Activated CD4-positive, alpha-beta T cell treated with anti-CD3 and anti-CD28 coated beads, Interleukin-2, amount 50 U/mL, for 4 hours (primary cell): ENCODE measurements at places on chromosomes 1 and 21.

- DNase-seq = no peak
Observed at GRCh38 chr21:45471525-45472221, 66.7 kb downstream of the COL18A1 start.

DNA sequence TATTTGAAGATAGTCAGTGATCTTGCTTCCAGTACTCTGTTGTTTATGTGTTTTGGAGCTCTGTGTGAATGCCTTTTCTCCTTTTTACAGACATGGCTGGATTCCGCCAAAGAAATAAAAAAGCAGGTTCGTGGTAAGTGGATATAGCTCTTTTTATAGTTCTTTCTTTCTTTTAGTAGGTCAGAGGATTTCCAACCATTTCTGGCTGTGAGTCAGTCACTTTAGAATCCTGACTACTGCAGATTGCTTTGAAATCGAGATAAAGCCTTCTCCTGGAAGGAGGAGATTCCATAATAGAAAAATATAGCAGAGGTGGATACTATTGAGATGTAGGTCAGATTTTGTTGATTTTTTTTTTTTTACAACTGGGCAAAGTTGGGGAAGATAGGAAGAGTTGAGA is 97.4 kb downstream of the EPB41 start:
- DNase-seq = no peak

GRCh38 chr1:217506878-217507277 is 124.0 kb downstream of the GPATCH2 start:
- DNase-seq = no peak

DNA sequence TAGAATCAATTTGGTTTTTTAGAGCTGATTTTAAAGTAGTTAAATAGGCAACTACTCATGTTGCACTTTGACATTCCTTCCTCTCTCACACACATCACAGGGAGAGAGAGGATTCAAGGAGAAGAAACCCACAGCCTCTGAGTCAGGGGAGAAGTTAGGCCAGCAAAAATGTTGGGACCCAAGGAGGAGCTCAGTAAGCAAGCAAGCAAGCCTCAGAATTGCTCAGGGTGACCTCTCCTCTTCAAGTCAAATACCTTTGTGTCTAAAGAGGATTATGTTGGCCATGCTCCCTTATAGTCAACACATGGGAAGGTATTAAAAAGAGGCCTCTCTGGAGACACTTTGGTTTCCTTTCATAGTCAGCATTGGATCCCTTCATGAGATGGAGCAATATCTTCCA is 80.5 kb upstream of the WARS2 start:
- DNase-seq = no peak

DNA sequence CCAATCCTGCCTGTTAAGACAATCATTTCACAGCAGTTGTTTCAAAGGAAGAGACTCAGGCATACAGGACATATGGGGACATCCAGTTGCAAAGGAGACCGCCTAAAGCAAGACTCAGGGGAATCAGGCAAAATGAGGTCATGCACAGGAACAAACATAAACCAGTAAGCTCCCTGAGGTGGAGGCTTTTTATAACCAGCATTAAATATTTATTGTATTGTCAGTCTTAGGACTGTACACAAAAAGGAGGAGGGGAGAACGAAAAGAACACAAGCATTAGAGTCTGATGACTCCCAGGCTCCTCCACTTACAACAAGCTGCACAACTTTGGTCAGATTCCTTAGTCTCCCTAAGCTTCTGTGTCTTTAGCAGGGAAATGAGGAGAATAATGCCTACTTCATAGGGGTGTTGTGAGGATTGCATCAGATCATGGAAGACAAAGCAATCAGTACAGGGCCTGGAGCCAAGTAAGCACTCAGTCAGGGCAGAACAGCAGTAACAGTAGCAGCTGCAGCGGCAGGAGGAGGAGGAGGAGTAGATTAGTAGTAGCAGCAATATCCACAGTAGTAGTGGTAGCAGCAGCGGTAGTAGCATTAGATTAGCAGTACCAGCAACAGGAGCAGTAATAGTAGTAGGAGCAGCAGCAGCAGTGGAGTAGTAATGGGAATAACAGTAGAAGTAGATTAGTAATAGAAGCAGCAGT is 54.2 kb upstream of the SPATA6 start:
- no peak for DNase-seq

DNA sequence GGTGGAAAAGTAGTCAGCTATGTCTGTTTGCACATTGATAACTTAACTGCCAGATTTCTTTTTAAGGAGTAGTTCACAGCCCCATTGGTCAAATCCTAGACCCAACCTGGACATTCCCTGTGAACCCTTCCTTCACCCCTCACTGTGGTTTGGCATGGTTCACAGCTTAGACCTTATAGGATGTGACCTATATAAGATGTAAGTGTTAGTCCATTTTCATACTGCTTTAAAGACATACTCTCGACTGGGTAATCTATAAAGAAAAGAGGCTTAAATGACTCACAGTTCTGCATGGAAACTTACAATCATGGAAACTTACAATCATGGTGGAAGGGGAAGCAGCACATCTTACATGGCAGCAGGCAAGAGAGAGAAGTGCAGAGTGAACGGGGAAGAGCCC is 1066.2 kb downstream of the TTLL7 start:
- no peak for DNase-seq

DNA sequence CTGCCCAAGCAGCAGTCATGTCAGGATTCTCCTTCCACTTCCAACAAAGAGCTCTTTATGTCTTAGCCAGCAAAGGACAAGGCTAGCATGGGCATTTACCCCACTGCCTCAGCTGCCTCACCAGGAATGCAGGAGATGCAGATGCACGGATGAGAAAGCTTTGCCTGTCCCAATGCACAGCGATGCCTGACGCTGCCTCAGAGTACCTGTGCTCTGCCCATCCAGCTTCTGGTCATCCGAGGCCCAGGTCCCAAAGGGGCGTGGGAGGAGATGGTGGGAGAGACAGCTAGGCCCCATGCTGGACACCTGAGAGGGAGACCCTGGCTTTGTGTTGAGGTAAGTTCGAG is 59.0 kb downstream of the IRF2BP2 start:
- DNase-seq = no peak

DNA sequence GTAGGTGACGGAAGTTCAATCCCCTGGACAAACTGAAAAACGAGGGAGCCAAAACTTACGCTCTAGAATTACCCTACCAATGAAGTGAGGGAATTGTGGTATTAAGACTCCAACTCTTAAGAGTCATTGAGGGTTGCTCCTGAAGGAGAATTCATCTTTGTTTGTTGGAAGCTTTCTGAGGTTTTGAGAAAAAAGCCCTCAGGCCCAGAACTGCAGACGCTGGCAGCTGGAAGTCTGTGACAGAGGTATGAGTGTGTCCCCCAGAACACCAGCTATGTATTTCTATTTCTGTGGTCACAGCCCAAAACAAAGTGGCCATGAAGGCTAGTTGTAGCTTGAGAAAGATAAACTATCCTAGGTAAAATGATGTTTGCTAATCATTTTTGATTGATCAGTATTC is 438.8 kb upstream of the B3GALT2 start:
- DNase-seq = no peak

DNA sequence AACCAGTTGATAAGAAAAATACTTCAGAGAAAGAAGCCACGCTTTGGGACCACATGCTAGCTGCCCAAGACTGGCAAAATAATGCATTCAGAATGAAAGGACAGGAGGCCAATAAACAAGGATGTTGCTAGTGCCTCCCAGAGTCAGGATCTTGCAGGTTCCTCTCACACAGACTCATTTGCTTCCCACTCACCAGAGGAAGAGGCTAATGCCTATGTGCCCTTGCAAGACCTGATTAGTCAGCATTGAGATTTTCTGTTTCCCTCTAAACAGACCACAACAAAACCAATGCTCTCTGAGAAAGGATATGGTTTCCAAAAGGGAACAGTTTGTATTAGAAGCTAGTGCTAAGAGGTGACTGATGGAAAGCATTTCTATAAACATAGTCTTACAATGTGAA is 85.7 kb downstream of the NRDC start:
- no peak for DNase-seq

DNA sequence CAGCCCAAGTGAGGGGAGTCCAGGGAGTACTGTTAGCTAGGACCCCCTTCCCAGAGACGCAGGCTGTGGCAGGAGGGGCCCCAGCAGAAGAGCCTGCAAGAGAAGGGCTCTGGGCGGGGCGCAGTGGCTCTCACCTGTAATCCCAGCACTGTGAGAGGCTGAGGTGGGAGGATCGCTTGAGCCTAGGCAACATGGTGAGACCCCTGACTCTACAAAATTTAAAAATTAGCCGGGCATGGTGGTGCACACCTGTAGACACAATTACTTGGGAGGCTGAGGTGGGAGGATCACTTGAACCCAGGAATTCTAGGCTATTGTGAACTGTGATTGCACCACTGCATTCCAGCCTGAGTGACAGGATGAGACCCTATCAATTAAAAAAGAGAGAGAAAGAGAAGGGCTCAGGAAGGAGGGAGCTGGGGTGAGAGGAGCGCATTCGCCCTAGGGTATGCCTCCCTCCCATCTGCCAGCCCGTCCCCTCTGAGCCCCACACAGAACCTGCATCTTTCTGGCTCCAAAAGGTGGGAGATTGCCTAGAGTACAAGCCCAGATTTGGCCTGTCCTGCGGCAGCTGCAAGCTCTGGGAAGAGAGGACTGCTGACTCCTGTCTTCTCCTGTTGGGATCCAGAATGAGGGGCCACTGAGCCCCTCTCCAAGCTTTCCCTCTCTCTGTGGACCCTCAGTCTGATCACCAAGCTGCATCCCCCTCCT is 3.6 kb downstream of the KCNQ4 start:
- no peak for DNase-seq

GRCh38 chr1:181986907-181987305 is 74.6 kb downstream of the ZNF648 start:
- no peak for DNase-seq

- DNase-seq = no peak
Observed at GRCh38 chr1:198601936-198602889, 36.6 kb upstream of the PTPRC start.

DNA sequence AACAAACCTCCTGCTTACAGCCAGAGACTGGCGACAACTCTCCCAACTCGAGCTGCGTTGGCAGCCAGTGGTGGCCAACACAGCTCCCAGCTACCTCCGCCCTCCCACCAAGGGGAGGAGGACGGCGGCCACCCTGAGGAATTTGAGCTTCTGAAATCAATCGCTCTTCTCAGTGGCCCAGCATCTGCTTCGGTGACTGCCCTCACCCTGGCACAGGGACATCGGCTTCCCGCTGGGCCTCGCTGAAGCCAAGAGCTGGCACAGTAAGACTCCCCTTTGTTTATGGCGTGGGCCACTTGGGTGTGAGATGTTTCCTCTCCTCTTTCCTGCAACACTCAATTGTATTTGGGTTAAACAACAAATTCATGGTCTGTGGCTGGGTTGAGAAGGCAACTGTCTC is 136.2 kb downstream of the ZBTB18 start:
- no peak for DNase-seq

DNA sequence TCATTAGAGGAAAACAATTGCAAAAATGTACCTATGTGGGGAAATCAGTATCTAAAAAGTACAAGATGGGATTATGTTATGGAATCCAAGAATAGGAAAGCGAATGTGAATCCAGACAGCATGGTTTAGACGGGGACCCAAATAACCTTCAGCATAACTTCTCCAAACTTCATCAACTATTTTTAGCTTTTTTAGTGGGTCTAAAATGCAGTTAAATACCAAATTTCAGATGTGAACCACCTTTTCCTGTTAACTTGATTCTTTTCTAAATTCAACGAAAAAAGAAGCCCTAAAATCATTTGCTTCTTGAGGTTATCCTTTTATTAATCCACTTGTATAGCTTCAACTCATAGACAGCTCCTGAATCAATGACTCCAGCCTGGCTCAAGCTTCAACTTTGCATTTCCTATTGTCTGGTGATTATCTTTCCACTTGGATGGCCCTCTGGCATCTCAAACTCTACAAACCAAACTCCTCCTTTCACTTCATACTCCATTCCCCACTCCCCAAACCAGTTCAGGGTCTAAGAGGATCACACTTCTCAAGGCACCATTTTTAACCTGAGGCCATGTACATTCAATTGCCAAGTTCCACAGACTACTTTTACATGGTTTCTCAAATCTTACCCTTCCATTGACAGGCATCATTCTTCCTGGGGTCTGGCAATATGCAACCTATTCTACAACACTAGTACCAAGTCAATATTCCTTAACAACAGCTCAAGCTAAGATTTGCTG is 7.4 kb downstream of the ERRFI1 start:
- DNase-seq = no peak

- DNase-seq = peak; percentile 36
Observed at GRCh38 chr1:204417074-204417997, 5.7 kb upstream of the PPP1R15B start.

- no peak for DNase-seq
Observed at GRCh38 chr1:5478961-5479360, 513.3 kb downstream of the NPHP4 start.

DNA sequence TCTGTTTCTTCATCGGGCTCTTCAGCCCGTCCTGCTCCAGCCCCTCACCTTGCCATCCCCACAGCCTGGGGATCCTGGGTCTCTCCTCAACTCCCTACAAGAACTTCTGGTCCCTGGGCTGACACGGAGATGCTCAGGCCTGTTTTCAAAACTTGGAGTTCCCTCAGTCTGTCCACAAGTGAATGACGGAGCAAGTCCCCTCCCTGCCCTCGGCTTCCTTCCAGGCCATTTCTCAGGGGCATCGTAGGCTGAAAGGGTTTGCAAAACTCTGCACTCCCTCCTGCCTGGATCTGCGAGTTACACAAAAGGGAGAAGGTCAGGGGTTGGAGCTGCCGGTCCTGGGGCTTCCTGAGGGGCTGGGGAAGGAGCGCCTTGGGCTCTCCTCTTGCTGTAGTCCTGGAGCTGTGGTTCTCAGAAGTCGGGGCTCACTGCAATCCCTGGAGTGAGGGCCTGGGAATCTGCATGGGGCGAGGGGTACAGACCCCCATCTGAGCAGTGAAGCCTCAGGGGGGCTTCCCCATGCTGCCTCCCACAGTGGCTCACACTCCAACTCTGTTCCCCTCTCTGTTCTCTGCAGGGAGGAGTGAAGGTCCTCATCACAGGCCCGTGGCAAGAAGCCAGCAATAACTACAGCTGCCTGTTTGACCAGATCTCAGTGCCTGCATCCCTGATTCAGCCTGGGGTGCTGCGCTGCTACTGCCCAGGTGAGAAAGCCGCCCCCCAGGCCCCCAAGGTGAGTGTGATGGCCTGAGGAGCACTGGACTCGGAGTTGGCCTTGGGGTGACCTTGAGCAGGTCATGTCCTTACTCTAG is 100.6 kb upstream of the VAMP3 start:
- DNase-seq = no peak

GRCh38 chr1:8314346-8315280 is 3.3 kb upstream of the SLC45A1 start:
- DNase-seq = peak; percentile 41

- DNase-seq = no peak
Observed at GRCh38 chr1:116878804-116879477, 30.8 kb upstream of the PTGFRN start.

DNA sequence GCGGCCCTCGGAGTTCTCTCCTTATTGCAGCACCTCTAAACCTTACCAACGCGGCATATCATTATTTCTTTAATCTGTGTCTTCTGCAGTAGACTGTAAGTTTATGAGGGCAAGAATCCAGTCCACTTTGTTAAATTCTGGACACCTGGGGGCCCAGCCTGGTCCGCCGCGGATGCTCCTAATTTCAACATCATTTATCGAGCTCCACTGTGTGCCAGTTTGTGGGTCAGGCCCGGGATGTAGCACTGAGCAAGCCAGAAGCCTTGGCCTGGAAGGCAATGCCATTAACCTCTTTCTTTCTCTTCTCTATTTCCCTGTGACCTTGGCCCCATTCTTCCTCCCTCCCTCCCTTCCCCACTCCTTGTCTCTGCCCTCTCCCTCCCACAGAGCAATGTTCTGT is 70.6 kb upstream of the CACNA1E start:
- no peak for DNase-seq
